ENCODE measurements at places on chromosomes 7 and 10.

- DNase-seq: peak; percentile 29
Measured at GRCh38 chr10:80945264-80945880, 407.7 kb downstream of the SH2D4B start.

DNA sequence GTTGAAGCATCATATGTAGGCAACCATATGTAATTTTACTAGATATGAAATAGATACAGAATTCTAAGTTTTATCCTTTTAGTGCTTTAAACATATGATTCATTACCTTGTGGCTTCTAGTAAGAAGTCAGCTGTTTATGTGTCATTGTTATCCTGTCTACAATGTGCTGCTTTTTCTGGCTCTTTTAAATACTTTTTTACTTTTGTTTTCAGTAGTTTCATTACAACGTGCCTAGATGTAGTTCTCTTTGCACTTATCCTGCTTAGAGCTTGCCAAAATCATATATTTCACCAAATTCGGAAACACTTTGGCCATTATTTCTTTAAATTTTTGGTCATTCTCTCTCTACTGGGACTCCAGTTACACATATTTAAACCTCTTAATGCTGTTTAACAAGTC is 26.4 kb downstream of the YAE1 start:
- no peak for DNase-seq

DNA sequence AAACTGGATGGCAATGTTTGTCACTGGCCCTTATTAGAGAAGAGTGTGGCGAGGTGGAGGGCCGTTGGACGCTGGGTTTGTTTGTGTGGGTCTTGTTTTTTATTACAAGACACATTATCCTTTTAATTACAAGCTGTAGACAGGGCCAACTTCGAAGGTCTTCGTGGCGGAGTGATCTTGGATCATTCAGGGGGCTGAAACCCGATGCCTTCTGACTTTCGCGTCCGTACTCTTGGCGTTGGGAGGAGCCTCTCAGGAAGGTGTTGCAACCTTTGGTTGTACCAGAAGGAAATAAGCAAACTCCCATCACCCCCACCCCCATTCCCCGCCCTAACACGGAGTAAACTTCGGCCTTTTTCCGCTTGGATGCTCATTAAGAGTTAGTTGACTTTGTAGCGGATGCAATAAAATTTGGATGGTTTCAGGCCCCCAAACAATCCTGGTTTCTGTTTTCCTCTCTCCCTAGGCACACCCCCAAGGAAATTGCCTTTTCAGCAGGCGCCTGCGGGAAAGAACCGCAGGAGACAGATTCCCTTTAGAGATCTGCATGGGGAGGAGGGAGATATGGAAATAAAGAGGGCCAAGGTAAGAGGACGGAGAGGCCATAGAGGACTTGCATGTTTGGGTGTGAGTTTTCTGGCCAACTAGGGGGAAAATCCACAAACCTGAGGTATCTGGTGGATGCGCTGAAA is 294.5 kb upstream of the NFE2L3 start:
- no peak for DNase-seq

GRCh38 chr10:132884041-132884440 is 58.3 kb downstream of the CFAP46 start:
- DNase-seq: no peak

DNA sequence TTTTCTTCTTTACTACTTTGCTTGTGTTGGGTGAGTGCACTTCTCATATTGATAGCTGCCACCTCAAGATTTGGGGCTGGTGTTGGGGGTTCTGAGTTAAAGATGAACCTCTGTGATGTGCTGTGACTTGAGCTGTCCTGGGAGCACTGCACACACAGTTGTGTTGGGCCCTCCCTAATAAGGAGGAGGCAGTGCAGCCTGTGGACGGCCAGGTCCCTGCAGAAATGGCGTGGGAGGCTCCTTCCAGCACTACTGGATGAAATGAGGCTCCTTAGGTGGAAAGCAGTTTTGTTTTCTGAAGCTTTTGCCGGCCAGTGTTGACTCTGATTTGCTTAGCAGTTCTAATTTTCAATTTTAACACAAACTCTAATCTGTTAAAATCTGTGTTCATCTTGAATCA is 44.0 kb downstream of the WDR37 start:
- DNase-seq: no peak

Measured in forelimb muscle (tissue), 1 donor.